ENCODE measurements at places on chromosomes 12 and 14.

- DNase-seq, result no peak
These were observed 22.7 kb upstream of the PRMT8 start for GRCh38 chr12:3468329-3468728.

DNA sequence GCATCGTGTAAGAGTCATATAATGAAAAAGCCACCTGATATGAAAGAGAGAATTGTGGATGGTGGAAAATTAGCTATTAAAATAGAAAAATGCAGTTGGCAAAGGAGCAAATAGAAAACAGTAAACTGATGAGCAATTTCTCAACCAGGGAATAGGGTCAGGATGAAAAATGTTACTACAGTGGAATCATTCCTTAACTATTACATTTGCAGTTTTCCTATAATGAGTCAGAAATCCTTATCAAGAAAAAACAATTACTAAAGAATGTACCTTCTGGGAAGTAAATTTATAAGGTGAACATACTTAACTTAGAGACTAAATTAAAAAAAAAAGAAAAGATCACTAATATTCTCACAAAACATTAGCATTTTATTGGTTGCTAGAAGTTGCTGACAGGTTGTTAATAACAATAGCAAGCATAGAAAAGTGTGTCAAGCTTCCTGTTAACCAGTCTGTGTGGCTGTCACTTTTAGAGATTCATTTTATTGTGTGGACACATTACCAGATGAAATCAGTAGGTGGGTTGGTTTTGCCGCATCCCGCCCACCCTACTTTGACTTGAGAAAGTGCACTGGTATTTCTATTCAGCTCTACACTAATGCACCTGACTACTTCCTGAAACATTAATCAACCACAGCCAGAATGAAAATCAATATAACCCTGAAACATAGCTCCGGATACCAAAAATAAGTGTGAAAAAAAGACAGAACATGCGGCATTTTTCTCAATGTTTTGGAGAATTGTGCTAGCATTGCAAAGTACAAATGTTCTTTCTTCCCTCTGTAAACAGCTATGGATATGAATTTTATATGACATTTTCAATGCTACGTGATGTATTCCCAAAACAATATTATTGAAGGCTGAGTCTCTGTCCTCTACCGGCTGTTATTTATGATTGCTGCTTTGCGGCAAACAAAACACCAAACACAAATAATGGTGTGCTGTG lies 576.7 kb downstream of the SLC16A7 start:
- DNase-seq, result no peak

DNA sequence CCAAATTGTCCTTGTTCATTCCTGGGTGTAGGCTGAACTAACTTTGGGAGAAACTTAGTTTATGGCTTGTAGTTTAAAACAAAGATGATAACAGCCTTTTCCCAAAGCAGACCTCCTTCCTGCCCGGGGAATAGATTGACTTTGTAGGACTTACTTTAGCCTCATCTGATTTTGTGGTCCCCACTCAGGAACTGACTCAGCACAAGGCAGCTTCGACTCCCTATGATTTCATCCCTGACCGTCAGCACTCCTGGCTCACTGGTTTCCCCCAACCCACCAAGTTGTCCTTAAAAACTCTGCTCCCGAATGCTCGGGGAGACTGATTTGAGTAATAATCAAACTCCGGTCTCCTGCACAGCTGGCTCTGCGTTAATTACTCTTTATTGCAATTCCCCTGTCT lies 40.1 kb upstream of the DDHD1 start:
- no peak for DNase-seq

DNA sequence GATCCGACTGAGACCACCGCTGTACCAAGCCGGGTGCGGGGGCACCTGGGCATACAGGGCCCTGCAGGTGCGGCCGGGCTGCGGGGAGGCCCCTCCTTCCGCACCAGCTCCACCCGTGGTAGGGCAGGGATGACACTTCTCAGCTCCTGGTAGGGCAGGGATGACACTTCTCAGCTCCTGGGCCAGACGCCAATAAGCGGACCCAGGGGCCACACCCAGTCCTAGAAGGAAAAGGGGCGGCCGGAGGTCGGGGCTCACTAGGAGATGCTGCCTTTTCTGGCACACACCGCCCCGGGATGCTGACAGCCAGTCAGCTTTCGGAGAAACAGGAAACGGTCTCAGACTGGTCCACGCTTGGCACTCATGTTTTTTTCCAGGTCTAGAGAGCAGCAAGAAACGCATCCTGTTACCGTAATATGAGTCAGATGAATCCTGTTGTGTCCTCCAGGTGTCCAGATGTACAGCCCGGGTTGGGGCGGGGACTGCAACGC lies 34.8 kb downstream of the NFKBIA start:
- no peak for DNase-seq

- DNase-seq, result no peak
These were observed 185.1 kb downstream of the DACT1 start for GRCh38 chr14:58822856-58823255.

DNA sequence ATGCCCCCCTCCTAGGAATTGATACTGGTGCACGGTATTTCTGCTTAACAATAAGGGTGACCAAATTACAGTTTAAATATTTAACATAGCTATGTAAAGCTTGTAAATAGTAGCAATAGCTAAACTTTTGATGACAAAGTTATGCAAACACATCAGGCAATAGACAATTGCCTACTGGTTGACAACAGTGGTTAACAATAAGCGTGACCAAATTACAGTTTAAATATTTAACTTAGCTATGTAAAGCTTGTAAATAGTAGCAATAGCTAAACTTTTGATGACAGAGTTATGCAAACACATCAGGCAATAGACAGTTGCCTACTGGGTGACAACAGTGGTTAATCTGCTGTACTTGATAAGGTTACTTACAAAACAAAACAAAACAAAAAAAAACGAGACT lies 886.5 kb upstream of the FLRT2 start:
- DNase-seq, result no peak

GRCh38 chr12:118747771-118748170 lies 233.6 kb upstream of the SRRM4 start:
- no peak for DNase-seq

- no peak for DNase-seq
These were observed 38.3 kb downstream of the RAD51B start for GRCh38 chr14:67857778-67858350.

GRCh38 chr14:97854918-97855317 lies 1057.7 kb downstream of the VRK1 start:
- DNase-seq, result no peak

DNA sequence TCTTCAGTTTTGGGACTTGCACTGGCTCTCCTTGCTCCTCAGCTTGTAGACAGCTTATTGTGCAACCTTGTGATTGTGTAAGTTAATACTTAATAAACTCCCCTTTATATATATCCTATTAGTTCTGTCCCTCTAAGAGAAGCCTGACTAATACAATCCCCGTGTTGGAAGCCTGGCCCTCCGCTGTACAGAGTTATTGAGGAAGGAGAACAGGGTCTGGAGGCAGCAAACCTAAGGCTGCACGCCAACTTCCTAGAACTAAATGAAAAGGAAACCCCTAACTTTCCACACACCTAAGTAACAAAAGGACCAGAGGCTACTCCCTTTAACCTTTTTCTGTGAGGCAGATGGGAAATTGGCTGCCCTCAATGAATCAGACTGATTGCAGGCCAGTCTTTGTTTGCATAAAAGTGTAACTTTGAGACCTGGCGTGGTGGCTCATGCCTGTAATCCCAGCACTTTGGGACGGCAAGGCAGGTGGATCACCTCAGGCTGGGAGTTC lies 42.6 kb upstream of the LIMA1 start:
- DNase-seq, result no peak

DNA sequence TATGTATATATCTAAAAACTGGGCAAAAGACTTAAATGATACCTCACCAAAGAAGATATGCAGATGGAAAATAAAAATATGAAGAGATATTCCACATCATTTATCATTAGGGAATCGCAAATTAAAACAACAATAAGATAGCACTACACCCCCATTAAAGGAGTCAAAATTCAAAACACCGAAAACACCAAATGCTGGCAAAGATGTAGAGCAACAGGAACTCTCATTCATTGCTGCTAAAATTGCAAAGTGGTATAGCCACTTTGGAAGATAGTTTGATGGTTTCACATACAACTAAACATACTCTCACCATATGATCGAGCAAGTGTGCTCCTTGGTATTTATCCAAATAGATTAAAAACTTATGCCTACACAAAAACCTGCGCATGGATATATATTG lies 131.5 kb upstream of the BCL2L14 start:
- no peak for DNase-seq

GRCh38 chr12:56541631-56542030 lies 20.0 kb downstream of the RBMS2 start:
- DNase-seq, result no peak

DNA sequence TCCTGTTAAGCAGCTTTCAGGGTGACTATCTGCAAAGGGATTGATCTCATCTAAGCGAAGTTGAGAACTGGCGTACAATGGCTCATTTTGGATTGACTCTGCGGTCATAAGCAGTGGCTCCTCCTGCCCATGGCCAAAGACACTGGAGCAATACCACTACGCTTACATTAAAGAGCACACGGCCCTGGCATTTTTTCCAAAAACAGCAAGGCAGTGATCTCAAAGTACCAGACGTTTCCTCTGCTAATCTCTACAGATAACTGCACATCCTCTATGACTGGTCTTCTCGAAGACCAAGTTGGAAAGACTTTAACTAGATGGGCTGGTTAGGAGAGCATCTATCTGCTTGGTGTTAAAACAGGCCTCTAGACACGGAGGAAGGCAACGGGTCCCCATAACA lies 2.7 kb downstream of the PITPNM2 start:
- no peak for DNase-seq

DNA sequence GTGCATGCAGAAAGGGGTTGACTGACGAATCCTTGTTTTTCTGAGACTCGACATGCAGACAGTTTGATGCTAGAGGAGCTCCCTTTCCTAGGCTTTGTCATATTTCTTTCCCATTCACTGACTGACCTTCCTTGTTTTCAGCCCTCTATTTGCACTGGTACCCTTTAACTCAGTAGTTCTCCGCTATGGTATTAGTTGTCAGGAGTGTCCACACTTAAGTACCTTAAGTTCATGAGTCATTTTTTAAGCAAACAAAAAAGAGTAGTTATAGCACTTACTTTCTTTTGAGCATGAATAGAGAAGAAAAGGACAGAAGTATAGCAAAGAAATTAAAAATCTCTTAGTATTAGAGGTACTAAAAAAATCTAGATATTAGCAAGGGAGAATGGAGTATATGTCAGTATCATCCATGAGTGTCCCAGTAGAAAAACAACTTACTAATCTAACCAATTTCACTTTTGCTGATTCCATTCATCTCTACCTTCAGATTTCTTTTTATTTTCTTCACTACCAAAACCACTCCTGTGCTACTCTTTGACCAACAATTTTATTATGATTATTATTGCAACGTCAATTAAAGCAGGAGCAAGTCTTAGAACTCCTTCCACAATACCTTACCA lies 8.3 kb downstream of the ATP2B1 start:
- no peak for DNase-seq

- DNase-seq, result no peak
These were observed 48.4 kb upstream of the TMTC2 start for GRCh38 chr12:82638324-82638723.

DNA sequence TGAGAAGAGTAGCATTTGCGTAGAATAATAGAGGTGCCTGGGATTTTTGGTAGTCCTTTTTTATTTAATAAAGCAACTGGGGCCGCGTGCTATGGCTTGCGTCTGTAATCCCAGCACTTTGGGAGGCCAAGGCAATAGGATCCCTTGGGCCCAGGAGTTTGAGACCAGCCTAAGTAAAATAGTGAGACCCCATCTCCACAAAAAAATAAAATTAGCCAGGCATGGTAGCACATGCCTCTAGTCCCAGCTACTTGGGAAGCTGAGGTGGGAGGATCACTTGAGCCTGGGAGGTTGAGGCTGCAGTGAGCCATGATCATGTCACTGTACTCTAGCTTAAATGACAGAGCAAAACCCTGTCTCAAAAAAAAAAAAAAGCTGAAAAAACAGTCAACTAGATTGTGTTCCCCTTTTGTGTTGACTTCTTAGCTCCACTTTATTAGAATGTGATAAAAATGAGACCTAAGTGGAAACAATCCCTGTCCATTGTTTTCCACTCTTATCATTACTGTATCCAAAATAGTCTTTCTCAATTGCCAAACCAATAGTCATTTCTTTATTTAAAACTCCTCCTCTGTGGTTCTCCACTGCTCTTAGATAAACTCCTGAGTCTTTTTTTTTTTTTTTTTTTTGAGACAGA lies 7.4 kb downstream of the PRKCH start:
- no peak for DNase-seq

DNA sequence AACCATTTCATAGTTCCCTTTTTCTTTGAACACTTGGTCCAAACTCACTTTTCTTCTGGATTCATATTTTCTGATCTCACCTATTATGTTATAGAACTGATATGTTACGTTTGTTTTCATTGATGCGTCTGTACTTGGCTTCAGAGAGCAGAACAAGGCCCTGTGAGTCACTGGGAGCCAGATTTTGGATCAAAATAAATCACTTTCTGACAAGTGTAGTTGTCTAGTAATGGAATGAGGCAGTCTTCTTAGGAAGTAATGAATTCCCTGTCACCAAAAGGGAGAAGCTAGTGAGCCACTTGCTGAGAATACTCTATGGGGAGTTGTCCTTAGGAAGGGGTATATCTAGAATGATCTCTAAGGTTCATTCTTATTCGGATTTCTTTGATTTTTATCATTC lies 10.2 kb downstream of the BICD1 start:
- no peak for DNase-seq

GRCh38 chr12:27866373-27867101 lies 86.5 kb upstream of the MANSC4 start:
- no peak for DNase-seq

GRCh38 chr12:104568935-104569334 lies 112.2 kb downstream of the CHST11 start:
- DNase-seq, result no peak

DNA sequence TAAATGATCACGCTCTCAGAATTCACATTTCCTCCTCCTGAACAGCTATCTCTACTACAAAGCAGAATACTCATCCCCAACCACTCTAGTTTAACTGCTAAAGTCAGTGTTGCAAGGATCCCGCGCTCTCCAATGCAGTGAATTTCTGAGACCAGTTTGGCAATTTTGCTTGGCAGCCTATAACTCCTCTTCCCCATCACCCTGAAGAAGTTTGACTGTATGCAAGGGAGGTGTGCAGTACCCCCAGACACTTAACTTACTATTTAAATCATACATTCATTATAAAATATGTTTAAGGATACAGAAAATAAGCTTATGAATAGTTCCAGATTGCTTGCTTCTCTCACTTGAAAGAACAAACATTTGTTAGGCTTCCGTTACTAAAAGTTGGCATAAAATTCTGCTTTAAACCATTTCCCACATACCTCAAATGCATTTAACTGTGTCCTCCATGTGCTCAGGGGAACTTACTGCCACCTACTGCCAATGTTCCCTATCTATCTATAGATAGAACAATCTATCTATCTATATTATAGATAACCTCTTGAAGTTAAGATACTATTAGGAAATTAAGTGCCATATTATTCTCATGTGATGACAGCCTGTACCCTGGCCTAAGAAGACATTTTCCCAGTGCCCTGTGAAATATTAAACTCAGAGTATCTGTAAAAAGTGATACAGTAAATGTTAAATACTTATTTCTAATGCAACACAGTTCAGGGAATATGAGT lies 2.4 kb downstream of the LGR5 start:
- no peak for DNase-seq
